ENCODE measurements at places on chromosomes 2 and 18.

- DNase-seq, result no peak
Observed at GRCh38 chr2:113084249-113085000, 16.7 kb downstream of the IL1F10 start.

DNA sequence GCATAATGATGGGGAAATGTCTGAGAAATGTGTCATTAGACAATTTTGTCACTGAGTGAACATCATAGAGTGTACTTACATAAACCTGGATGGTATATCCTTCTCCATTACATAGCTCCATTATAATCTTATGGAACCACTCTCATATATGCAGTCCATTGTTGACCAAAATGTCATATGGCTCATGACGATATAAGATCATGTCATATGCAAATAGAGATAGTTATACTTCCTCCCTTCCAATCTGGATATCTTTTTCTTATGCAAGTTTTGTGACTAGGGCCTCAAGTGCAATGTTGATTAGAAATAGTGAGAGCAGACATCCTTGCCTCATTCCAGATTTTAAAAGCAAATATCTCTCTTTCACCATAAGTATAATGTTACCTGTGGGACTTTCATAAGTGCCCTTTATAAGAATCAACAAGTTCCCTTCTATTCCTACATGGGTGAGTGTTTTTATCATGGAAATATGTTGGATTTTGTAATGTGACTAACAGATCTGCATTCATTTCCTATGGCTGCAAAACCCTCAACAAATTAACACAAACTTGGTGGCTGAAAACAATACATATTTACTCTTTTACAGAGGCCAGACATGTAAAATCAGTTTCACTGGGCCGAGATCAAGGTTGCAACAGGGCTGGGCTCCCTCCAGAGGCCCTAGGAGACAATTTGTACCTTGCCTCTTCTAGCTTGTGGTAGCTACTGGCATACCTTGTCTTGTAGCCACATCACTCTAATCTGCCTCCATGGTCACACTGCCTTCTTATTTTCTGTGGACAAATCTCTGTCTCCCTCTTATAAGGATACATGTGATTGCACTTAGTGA, 21.6 kb upstream of the SULT1C4 start:
- DNase-seq, result no peak

- DNase-seq, result no peak
Observed at GRCh38 chr18:78995740-78996395, 16.2 kb downstream of the SALL3 start.

DNA sequence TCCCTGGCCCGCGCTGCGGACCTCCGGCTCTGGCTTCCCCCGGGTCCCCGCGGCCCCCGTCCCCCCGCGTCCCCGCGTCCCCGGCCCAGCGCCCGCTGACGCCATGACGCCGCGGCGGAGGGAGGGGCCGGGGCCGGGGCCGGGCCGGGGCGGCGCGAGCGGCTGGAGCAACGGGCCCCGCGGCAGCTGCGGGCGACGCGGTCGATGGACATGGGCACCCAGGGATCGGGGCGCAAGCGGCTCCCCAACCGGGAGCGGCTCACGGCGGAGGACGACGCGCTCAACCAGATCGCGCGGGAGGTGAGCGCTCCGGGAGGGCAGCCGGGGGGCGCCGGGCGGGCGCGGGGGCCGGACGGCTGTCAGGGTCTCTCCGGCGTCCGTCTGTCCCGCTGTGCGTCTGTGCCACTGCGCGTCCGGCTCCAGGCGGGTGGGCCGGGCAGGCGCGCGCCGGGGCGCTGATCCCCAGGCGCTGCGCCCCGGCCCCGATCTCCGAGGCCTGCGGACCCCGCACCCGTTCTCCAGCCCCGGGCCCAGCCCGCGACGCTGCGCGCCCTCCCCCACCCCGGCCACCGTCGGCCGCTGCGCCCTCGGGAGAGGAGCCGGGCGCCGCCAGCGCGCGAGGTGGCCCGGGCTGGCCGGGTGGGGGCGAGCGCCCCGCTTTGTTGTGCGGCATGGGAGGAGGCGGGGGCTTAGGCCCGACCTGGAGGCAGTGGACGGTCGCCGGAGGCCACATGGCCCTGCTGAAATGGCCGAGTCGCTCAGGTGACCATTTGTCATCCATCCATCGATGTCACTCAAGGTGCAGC, at the start of gene LRRFIP1:
Gene LRRFIP1 (plus strand): TSS at position 147 of the 806 bp plus-strand sequence. CDS start 58 bp downstream, at position 205.
- DNase-seq, result no peak

- DNase-seq, result no peak
Observed at GRCh38 chr2:191032588-191033429, 18.8 kb upstream of the STAT1 start.

DNA sequence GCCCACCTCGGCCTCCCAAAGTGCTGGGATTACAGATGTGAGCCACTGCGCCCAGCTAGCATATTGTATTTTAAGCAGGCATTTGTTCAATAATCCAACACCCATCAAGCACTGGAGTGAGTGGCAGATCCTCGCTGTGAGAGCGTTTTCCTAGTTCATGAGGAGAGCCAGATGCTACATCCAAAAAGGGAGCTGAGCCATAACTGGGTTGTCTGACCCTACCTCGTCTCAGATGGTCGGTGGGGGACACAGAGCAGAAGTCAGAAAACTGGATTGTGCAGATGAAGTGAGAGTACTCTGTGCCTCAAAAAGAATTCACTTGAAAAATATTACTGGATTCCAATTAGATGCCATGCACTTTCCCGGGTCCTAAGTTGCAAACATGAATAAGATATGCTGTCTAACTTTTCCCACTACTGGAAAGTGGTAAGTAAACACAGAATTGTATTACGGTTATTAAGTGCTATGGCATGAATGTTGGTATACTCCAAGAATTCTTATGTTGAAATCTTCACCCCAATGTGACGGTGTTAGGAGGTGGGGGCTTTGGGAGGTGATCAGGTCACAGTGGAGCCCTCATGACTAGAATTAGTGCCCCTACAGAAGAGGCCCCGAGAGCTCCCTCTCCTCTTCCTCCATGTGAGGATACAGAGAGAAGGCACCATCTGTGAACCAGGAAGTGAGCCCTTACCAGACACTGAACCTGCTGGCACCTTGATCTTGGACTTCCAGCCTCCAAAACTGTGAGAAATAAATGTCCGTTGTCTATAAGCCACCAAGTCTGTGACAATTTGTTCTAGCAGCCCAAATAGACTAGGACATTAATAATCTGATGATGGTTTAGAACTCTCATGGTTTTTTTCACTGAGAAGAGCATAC, 21.5 kb downstream of the SOWAHC start:
- DNase-seq, result no peak

GRCh38 chr2:217108575-217109027, 248.7 kb upstream of the TNP1 start:
- DNase-seq, result no peak

DNA sequence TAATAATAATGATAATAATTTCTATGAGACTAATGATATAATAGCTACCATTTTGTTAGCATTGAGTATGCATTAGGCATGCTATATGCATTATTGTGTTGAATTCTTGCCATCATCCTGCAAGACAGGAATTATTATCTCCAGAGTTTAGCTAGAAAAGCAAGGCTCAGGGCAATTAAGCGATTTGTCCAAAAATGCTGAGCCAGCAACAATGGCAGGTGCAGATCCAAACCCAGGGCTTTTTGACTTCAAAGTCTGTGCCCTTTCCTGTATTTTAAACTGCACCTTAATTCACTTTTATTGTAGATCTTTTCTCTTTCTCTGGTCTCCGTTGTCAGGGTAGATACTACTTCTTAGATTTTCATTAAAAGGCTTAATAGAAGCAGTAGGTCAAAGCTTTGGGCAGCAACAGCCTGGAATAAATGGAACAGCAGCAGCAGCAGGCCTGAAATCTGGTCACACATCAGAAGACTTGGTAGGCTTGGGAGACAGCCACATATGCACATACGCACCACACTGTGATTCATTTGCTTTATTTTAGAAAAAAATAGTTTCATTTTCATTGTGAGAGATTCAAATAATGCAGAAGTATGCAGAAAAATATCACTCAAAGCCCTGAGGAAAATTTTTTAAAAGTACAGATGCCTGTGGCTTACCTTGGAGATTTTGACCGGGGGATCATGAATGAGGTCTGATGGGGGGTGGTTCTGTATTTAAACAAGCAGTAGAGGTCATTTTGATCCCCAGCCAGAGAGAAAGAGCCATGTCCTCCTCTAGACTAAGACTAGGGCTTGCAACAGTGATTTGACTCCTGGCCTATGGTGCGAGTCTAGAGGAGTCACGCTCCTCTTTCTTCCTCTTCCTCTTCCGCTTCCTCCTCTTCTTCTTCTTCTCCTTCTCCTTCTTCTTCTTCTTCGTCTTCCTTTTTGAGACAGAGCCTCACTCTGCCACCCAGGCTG, 455.7 kb downstream of the TSN start:
- DNase-seq, result no peak

DNA sequence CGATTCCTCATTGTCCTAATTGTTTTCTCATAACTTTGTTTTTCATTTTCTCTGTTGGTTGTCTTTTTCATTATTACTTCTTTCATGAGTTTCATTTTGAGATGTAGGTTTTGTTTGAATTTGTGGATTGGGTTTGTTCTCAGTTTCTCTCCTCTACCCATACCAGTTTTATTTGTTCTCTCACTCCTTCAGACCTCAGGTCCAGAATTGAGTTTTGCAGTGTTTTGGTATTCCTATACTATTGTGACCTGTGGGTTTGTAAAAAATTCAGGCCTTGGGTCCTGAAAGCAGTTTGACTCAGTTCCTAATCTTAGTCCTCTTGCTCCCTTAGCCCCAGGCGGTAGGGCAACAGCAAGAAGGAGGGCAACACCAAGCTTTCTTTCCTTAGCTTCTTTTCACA, 28.3 kb upstream of the UBE2E3 start:
- DNase-seq, result no peak

DNA sequence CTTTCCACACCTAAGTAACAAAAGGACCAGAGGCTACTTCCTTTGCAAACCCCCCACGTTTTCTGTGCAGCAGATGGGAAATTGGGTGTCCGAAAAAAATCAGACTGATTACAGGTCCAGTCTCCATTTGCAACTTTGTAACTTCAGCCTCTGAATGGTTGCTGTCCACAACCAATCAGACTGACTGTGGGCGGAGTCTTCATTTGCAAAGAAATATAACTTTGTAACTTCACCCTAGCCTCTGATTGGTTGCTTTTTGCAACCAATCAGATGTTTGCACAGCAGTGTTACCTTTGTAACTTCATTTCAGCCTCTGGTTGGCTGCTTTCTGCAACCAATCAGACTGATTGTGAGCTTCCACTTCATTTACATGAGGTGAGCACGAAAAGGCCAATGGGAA, 27.8 kb upstream of the CACNB4 start:
- DNase-seq, result no peak

DNA sequence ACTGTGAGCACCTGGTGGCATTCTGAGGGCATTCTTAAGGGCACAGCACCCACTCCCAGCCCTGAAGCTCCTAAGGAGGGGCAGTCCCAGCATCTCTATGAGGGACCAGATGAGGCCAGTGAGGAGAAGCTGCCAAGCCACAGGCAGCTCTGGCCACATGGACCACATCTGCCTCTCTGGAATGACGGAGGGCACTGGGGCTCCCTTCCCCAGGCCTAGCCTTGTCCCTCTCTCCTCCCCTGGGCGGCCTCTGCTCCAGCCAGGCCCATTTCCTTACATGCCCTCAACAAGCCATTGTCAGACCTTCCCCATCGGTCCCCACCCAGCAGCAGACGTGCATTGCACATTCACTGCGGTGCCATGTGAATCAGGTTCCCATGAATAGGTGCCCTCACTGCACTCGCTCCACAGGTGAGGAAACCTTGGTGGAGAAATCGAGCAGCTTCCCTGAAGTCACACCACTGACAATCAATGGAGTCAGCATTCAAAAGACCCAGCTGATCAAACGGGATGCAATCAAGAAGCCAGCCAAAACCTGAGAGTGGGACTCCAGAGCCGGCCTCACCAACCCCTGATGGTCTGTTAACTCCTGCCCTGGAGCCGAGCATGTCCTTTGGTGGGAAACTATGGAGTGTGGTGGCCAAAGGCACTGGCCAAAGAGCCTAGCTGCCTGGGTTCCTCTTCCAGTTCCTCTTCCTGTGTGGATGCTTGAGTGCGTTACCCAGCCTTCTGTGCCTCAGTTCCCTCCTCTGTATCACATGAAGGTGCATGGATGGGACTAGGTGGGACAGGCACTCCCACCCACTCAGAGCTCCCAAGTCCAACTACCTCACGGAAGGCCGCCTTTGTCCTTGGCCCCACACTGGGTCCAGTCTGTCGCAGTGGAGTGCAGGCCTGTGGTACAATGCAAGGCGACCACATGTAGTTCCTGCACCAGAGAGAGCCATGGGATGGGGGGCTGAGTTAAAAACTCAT, 147.3 kb downstream of the ZFP36L2 start:
- no peak for DNase-seq

DNA sequence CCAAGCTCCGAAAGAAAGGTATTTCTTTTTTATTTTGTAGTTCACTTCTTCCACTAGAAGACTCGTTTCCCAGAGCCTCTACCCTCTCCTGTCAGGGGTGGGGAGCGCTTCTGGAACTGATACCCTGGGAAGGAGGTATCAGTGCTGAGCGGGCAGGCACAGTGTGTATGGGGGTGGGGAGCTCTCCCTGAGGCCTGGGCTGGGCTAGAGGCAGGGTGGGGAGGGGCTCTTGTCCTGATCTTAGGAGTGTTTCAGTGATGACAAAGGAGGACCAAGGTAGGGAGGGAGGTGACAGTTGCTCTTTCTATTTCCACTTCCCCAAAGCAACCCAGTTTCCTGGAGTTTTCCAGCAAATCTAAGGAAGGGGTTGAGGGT, 65.4 kb downstream of the ARHGAP25 start:
- DNase-seq, result no peak

- no peak for DNase-seq
Observed at GRCh38 chr2:222969491-222969890, 82.5 kb upstream of the KCNE4 start.

- no peak for DNase-seq
Observed at GRCh38 chr2:237208373-237209260, 122.9 kb downstream of the COPS8 start.
